CD4-positive, alpha-beta T cell treated with Interleukin-17A for 4 hours (primary cell): ENCODE measurements at places on chromosomes 12 and 14.

DNA sequence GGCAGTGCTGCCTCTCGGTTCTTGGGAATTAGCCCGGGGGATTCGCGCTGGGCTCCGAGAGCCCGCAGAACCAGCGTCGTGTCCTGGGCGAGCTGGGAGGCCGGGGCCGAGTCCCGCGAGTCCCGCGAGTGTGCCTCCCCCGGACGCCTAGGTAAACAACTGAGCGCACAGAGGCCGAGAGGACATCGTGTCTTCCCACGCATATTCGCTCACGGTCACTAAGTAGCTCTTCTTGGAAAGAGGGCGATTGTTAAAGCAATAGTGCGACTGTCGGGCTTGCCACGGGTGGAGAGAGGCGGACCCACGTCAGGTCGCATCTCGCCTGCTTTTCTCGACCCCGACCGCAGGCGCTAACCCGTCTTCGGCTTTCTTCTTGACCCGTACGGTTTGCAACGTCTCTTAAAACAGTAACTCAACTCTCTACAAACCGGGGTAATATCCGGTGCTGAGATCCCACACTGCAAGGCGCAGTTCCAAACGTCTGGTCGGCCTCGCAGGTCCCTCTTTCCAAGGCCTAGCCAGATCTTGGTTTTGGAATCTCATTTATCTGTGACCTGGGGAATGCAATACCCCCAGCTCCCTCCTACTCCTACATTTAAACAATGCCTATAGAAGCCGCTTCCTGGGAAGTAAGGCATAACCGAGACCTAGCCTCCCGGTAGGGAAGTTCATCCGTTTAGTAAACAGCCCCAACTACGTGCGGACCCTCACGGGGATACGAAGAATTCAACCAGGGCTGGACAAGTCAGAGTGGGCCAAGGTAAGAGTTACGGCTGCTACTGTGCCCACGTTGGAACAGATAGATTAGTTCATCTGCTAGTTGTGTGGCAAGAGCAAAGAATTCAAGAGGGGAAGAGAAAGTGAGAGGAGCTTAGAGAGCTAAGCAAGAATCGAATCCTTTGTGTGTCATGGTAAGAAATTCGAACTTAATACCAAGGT lies 736 bp upstream of the PHLDA1 start:
- peak; percentile 48 for DNase-seq

GRCh38 chr12:29277231-29277630 lies 103.7 kb downstream of the ERGIC2 start:
- DNase-seq = no peak

GRCh38 chr14:23751616-23752015 lies 115.5 kb downstream of the DHRS2 start:
- DNase-seq = no peak

DNA sequence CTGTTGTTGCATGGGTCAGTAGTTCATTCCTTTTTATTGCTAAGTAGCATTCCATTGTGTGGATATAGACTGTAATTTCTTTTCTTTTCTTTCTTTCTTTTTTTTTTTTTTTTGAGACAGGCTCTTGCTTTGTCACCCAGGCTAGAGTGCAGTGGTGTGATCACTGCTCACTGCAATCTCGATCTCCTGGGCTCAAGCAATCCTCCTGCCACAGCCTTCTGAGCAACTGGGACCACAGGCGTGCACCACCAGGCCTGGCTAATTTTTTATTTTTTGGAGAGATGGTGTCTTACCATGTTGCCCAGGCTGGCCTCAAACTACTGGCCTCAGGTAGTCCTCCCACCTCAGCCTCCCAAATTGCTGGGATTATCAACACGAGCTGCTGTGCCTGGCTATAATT lies 5.2 kb downstream of the ATP6V0A2 start:
- no peak for DNase-seq

DNA sequence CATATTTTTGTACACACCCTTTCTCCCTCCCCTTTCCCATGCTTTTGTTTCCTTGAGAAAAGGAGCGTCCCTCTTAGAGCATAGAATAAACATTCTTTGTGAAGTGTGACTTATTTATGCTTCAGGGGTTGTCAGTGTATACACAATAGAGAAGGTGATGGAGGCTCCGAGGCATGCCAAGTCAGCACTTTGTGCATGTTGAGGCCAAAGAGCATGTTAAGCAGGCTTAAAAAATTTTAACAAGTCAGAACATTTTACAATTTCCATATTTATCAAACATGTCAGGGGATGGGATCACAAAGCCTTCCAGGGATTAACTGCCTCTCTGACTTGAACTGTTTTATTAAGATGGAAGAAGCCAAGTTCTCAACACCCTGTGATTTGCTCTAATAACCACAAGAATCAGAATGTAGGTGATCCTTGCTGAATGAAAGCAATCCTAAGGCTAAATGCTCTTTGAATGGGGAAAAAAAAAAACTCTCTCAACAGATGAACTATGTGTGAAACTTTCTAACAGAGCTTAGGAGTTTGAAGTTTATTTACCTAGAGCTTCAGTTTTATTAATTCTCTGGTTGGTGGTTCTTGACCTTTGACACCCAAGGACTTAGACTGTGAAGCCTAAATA lies 223.1 kb downstream of the RAD51B start:
- DNase-seq = no peak

DNA sequence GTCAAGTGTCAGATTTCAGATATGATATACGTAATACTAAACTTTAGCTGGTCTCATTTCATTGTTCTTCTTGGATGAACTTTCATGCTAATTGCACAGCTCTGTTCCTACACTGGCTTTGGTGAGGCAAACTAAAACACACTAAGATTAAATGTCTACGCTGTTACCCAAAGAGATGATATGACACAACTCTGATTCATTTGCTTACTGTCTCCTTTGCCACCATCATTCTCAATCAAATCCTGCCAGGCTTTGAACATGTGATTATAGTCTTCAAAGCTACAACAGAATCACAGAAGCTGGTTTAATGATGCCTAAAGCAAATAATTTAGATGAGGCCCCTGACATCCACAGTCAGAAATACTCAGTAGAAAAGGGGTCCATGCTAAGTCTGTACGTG lies 37.7 kb downstream of the MDGA2 start:
- DNase-seq = no peak

DNA sequence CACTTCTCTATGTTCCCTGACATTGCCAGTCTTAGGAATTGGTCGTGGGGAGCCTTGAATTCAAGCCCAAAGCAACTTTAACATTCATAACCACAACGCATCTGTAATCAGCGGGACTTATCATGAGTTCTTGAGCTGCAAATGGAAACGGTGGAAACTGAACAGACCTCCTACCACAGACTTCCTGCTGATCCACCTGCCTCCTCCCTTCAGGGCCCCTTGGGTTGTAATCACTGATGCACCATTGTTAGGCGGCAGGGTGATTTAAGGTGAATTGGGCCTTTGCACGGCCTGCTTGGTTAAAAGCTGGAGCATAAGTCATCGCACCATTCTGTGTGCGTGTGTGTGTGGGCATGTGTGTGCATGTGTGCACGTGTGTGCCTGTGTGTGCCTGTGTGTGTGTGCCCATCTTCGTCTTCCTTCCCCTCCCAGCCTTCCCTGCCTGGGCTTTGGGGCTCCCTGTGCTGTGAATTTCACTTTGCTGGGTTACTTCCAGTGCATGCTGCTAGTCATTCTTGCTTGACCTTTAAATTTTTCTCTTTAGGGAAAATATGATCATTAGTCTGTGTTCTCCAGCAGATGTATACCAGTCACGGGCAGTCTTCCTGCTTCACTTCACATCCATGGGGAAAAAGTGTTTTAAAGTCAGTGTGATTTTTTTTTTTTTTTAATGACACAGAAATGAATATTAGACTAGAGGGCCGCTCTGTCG lies 29.1 kb downstream of the CHST11 start:
- DNase-seq = peak; percentile 73

DNA sequence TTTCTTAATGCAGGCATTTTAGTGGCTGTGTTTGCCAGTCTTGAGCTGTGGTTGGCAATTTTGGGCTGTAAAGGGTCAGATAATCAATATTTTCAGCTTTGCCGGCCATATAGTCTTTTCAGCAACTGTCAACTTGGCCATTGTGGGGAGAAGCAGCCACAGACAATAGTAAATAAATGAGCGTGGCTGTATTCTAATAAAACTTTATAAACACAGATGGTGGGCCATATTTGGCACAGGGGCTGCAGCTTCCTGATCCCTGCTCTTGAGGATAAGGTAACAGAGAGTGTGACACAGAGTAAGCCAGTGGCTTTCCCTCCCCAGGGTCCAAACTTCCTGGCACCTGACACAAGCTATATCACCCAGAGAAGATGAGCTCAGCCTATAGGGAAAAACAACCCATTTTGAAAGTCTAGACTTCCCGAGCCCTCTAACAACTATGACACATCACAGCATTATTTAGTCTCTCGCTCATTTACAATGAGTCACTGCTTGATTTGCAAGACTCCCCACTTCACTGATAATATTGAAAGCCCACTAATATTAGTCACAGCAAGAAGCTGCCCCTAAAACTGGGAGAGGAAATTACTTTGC lies 163.1 kb upstream of the TMPO start:
- no peak for DNase-seq

- no peak for DNase-seq
Measured at GRCh38 chr12:16027002-16027401, 115.9 kb downstream of the DERA start.

DNA sequence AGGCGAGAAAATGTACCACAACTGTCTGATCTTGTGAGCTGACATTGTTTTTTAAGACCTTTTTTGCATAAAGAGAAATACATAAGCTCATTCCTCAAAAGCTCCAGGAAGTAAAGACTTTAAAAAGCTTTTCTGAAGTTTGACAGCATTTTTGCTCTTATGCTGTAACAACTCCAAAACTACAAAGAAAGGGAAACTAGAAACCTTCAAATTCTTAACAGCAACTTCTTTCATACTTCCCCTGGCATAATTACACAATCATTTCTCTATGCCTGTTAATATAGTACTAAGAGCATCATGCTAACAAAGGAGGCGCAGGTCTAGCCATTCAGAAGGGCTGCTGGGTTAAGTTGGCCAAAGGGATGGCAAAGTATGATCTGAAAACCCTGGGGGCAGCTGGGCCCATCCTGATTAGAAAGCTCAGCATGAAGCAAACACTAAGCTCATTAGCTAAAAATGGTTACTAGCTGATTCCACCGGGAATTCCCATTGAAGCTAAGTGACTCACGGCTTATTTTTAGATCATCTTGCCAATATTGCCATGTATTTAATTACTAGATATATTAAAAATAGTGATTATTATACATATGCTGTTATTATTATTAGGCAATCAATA lies 26.1 kb upstream of the ANP32D start:
- no peak for DNase-seq

DNA sequence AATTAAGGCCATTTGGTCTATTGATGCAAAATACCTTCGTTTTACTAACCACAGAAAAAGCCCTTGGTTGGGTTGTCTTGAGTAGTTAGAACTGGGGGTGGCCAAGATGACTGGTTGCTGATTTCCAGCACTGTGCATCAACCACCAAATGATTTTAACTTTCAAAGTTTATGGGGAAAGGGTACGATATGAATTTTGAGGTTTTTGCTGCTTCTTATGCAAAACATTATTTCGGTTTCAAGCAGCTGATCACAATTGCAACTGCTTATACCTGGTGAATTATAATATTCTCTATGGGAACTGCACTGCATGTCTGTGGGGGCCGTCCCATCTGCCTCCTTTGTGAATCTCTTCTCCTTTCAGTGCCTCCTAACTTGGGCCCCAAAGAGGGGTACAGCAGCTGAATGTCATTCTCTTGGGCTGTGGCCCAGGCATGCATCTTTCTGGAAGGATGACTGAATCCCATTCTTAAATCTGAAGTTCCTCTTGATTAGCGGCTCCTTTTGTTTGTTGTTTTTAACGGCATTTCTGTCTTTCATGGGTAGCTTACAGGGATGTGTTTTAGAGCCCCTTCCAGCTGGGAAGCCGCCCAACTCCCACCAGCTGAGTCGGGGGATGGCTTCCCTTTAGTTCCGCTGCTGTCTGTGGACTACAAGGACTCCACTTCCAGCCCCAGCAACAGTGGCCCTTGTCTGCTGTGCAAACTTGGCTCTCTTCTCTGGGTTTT lies 479.8 kb downstream of the ZFP36L1 start:
- no peak for DNase-seq

DNA sequence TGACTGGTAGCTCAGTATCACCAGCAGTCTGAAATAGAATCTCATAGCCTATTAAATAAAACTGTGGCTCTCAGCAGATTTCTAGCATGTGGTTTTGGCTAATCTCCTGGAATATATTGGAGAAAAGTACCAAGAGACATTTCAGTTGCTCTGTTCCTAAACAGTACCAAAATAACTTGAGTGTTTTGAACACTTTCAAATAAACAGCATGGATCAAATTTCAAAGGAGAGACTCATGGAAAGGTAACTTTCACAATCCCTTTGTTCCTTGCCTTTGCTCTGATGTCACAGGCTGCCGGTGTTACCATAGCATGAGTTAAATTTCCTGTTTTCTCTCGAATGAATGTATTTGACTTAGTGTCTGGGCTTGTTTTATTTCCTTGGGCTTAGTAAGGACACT lies 3.4 kb downstream of the ARG2 start:
- DNase-seq = peak; percentile 15

DNA sequence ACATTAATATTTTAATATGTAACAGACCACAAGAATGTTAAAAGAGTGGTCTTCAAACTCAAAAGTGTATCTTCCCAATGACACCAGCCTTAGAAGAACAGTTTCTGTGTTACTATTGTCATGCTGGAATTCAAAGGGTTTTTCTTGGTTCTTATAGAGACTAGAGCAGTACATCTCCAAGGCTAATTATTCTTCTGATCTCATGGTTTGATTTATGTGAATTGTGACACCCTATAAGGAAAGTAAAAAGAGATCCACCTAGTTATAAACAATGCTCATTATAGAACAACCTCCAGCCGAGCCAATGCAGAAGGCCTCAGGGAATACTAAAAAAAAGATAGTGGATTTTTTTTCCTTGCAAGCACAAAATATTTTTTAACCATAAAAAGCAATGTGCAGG lies 65.5 kb downstream of the PTPRO start:
- DNase-seq = no peak

- no peak for DNase-seq
Measured at GRCh38 chr12:113077859-113078255, 21.3 kb downstream of the DTX1 start.

DNA sequence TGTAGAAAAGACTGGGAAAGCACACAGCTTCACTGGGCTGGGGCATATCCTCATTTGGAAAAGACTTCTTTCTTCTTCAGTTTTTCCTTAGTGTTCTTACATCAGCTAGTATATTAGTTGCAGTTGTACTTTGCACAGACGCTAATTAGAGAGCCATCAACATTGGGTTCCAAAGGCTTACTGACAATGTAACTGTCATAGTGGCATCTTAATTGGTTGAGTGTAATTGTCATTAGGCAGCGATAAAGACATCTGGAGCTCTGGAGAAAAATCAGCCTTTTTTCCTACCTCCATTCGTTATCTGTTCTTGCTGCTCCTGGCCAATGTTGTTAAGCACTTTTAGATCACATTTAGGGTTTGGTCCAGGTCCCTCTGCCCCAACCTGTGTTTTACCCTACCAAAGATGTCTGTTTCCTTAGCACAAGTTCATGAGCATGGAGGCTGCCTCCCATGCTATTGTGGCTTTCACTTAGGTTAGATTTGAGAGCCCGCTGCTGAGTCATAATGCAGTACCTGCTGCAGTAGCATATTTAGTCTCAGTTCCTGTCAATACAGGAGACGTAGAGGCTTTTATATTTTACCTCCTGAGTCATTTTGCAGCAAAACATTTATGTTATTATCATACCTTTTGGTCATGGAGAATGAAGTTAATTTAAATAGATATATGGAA lies 49.2 kb downstream of the FBXW8 start:
- peak; percentile 18 for DNase-seq

GRCh38 chr14:68788996-68789820 lies 3.7 kb downstream of the ZFP36L1 start:
- DNase-seq = peak; percentile 90
